ENCODE measurements at places on chromosomes 6 and 20.

DNA sequence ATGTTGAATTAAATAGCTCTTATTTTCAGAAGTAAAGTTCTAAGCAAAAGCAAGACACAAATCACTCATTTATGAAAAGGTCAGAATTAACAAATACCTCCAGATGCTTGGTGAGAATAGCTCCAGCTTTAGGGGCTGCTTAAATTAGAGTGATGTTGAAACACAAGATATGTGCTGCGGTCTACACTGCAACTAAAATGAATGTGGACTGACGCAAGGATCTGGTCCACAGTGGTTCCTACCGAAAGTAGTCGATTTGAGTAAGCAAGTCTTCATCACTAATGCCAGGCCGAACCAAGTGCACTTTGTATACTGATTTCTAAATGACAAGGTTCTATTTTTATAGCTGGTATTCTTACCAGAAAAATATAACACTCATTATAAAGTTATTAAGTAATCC lies 96.3 kb downstream of the PRDM1 start:
- no peak for DNase-seq

DNA sequence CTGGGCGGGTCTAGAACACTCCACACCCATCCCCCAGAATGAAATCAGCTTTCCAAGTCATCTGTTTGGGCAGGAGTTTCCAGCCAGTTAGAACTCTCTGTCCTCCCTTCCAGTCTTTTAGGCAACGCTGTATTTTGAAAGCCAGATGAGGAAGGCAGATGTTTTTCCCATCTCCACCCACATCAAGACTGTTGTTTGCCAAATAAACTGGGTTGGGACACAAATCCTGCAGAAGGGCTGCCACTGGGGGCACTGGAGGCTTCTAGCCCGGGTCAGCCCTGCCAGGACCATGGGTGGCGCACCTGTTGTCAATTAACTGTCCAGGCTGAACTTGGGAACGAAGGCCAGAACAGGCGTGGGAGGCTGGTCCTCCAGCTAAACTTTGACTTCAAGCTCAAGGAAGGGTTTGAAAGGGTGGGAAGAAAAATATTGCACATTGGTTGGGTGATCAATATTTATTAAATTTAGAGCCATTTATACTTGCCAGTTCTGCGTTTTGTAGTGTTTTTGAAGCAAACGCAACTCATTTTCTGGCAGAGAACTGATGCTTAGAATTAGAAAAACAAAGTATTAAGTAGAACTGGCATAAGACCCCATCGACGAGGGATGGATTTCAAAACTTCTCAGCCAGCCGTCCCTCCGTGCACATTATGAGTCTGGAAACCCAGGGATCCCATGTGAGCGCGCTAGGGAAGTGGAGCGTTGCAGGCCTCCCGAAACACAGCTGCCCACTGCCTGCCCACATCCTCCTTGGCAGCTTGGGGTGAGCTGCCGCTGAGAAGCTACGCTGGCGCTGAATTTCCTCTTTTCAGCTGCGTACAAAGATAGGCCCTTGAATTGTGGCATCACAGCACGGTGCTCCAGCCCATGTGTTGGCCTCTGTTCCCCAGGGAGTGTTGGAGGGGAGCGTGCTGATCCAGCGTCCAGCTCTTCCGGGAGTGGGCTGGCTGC lies 297.4 kb downstream of the QKI start:
- DNase-seq, result no peak

GRCh38 chr6:74689601-74690000 lies 516.3 kb downstream of the COL12A1 start:
- DNase-seq, result no peak

DNA sequence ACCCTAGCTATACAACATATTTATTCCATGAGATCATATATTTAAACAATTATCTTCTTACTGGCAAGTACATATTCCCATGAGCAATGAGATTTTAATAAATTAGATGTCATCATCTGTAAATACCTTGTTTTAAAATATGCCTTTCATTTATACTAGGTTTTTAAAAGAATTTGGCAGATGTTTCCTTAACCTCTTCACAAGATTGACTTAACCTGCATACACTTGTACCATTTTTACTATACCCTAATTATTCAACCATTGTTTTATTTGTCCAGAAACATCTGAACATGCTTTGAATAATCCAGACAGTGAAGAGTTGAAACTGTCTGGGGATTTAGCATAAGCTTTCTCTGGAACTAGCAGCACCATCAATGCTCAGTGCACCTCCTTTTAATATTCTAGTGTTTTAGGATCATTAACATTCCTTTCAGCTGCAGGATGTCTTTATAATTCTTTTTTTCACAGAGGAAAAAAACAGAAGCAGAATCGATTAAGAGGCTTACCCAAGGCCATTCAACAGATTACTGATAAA lies 188.0 kb upstream of the TENT5A start:
- no peak for DNase-seq

DNA sequence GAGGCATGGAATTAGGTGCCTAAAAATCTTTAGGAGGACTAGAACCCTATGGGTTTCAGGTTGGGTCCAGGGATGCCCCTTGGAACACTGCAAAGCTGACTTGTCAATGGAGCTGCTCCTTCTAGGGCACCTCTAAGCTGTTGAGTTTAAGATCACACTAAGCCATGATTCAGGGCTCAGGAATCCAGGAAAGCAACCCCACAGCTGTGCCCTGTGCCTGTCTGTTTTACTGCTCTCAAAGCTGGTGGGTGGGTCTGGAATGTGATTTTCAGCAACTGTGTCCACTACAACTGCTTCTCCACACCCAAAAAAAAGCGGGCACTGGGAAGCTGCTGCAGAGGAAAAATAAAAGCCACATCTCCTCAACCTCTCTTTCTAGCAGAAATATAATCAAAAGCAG lies 310.4 kb upstream of the MOCS1 start:
- no peak for DNase-seq

All from GM12891 (cell line).